Mucosa of gallbladder (tissue), 1 donor: ENCODE measurements at places on chromosomes 6 and 20.

DNA sequence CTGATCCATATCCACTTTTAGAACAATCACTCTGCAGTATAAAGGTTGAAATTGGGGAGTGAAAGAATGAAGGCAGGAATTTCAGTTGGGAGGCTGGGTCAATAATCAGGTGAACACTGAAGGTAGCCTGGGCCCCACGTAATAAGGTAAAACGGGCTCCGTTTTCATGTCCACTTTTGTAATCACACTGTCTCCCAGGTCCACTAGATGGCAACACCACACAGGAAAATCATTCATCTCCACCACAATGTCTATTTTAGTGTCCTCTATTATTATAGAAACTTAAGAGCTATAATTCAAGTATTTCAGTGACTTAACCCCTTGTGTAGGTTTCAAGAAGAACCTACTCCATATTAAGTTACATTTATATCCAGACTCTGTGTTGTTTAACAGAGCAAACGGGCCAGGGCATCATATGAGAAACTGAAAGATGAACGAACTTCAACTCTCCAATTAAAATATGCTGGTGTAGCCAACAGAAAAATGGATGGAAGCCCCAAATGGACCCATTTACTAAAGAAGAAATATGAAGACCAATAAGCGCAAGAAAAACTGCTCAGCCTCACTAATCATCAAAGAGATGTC lies 45.9 kb upstream of the MC3R start:
- DNase-seq, result no peak

GRCh38 chr6:126293891-126294524 lies 45.9 kb upstream of the CENPW start:
- no peak for DNase-seq

GRCh38 chr6:47495207-47495606 lies 17.6 kb downstream of the CD2AP start:
- DNase-seq, result no peak

DNA sequence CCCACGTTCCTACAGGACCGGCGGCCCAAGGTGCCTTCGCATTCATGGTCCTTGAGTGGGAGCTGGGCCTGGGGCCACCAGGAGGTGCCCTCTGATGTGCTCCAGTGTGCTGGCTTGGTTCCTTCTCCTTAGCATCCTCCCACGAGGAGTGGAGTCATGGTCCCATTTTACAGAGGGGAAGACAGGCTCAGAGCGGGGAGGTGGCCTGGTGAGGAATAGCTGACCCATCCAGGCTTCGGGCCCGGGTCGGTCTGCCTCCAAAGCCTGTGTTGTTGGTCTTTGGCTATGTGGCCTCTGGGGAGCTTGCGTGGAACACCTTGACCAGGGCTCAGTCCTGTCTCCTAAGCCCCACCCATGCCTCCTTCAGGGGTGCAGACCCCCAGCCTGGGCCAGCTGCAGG lies 22.8 kb downstream of the RBM38 start:
- no peak for DNase-seq

DNA sequence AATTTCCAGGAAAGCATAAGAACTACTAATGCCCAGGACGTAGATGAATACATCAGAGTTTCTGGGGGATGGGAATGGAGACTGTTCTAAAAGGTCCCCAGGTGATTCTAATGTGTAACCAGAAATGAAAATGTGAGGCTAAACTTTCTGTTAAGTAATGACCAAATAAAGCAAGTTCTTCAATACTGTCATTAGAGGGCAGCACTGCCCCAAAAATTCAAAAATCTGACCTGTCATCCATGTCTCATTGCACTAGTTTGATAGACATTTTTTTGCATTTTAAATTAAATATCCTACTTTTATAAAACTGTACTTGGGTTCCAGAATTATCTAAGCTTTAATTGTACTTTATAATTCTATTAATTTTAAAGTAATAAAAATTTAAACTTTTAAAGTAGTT lies 94.9 kb downstream of the RFX6 start:
- no peak for DNase-seq

GRCh38 chr20:53723621-53724020 lies 130.0 kb upstream of the ZNF217 start:
- DNase-seq, result no peak
